ENCODE measurements at places on chromosomes 4 and X.
A peak's percentile ranks its signal among the peaks of the same experiment; 100 is the strongest.

DNA sequence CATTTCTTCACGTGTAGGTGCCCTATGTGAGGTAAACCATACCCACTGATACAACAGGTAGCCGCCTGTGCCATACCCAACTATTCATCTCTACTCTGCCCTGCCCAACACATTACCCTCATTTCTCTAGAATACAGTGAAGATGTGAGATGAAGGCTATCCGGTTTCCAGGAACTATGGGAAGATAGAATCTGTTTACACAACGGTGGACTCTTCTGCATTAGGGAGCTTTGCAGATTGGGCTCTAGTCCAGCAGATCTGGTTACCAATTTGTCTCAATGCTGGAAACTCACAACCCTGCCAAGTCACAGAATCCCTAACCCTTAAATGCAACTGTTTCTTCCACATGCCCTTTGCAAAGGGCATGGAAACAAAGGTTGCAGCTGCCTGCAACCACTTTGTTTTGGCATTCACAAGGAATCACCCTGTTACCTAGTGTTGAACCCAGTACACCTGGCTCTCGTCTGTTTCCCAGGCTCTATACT is 6.4 kb upstream of the SLAIN2 start:
- DNase-seq, result no peak

- DNase-seq, result no peak
Observed at GRCh38 chr4:85681221-85681657, 206.3 kb downstream of the ARHGAP24 start.

GRCh38 chr4:162403419-162403818 is 239.6 kb upstream of the FSTL5 start:
- no peak for DNase-seq

DNA sequence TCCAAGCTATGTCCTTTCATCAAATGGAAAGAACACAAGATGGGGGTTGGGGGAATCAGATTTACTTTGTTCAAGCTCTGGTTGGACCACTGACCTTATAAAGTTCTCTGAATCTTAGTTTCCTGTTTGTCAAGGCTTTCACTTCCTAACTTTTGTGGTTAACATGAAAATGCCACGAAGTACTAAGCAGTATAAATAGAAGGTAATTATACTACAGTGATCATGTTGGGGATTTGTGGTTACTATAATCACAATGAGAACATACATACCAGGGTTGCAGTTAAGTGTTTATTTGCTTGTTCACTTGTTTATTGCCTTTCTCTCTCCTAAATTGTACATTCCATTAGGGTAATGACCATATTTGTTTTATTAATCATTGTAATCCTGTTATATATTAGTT is 53.2 kb downstream of the SPRY1 start:
- no peak for DNase-seq

DNA sequence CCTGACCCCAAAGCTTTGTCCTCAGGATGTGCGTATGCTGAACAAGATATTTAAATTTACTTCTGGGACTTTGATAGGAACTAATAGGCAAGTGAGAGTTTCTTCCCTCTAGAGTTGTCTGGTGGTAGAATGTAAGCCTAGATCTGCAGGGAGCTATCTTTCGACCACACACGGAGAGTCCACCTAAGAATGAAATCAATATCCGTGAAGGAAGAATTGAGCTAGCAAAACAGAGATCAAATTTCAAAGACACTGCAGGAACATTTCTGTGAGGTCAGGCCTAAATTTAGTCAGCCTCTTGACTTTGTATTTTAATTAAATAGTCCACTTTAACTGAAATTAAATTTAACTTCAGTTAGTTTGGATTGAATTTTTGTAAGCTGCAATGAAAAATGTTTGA is 871.3 kb downstream of the RAB28 start:
- DNase-seq, result no peak

DNA sequence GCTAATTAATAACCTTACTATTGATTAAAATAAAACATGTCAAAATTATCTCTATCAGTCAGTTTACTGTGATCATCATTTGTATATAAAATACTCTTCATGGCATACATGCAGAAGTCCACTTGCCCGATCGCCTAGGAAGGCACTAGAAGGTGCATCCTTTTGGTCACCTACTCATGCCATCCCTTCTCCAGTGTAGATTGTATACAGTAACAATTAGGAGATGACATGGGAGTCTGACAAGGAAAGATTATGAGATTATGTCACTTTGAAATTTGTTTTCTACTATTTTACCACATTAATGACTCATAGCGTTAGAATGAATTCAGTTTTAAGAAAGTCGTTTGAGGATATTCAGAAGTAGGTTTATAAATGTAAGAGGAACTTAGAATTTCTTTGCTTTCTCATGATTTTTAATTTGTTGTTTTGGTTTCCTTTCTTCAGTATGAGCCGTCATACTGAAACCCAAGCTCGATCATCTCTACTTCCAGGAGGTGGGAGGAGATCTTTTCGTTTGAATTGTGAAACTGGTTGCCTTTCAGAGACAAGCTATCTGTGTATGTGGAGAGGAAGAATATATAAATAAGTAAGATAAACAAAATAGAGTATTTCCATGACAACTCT is 51.1 kb upstream of the UNC5C start:
- DNase-seq, result no peak

GRCh38 chrX:24993879-24994278 is 21.9 kb downstream of the ARX start:
- no peak for DNase-seq

DNA sequence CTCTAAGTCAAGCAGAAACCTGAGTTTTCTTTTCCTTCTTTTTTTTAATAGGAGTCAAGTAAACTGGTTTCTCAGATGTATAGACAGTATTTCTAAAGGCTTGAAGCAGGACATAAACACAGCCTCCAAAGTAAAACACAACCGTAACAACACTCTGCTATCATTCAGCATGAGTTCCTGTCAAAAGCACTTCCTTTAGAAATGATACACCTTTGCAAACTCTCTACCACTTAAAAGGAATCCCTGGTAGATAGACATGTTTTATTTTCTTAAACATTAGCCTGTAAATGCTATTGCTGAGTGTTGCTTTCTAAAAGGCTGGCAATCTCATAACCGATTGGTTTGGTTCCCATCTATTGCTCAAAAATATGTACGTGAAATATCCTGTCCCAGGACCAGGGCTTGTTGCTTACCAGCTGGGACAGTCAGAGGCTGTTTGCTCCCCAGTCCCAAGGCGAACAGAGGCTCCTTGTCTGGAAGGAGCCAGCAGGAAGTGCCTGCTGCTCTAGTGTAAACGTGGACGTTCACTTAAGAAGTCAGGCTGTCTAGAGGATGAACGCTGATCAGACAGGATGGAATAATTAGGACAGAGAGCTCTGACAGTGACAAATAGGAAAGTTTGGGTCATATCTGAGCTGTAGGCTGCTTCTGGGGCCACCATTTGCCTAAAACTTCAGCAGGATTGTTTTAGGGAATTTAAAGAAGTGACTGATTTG is 173.9 kb upstream of the KLF3 start:
- DNase-seq, result peak; percentile 29

DNA sequence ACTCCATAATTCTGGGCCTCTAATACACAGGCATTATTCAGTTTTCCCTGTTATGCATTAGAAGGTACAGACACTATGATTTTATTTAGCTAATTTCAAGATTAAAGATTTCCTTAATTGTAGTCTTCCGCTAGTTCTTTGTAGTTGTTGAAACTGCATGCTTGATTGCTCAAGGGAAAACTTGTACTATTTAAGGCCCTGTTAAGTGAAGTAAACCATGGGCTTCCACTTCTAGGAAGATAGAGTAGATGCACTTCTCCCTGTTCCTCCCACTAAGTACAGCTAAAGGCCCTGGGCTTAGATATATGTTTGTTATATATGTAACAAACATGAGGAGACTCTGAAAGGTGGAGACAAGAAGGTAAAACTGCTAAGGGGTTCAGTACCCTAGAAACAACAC is 215.8 kb upstream of the LEF1 start:
- DNase-seq, result no peak

DNA sequence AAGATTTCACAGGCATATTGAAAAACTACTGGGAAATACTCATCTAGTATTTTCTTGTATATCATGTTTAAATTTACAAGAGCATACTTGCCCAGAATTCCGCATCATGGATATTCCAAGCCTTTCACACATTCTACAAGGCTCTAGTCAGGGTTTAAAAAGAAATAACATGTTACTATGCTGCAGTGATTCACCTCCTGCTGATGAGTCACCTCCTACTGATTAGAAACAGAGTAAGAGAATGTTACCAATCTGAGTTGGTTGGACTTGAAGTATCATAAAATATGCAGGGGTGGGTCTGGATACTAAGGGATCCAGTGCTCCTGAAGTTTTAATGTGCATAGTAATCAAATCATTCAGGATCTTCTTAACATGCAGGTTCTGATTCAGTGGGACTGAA is 192.0 kb upstream of the ANK2 start:
- no peak for DNase-seq

- DNase-seq, result no peak
Observed at GRCh38 chr4:182859730-182860129, 57.5 kb downstream of the DCTD start.

DNA sequence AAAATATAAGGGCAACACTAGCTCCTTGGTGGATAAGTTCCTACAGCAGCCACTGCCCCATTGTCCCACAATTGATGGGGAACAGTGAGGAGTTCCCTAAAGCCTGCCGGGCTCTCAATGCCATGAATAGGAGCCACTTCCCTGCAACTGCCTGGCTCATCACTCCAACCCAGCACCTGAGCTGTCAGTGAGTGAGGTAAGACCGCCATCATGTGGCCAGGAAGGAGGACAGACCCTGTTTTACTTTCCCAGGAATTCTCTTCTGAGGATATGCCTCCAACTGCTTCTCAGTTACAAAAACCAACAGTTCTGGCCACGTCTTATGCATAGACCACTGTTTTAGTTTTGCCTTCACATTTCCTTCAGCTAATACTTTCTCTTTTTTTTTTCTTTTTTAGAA is 45.5 kb downstream of the SRPX start:
- DNase-seq, result no peak

DNA sequence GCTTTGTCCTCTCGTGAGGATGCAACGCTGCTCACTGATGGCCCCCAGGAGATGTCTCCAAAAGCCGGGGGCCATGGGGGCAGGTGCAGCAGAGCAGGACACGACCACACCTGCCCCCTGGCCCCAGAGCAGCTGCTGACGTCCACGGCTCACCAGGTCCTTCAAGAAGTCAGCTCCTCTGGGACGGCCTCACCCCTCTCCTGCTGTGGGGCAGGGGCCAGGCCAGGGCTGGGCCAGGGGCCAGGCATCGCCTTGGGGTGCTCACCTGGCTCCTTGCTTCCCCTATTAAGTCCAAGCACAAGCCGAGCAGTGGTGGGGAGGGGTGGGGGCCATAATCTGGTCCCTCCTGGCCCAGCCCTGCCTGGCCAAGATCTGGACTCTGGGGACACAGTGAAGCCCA is 28.6 kb upstream of the MXD4 start:
- no peak for DNase-seq

DNA sequence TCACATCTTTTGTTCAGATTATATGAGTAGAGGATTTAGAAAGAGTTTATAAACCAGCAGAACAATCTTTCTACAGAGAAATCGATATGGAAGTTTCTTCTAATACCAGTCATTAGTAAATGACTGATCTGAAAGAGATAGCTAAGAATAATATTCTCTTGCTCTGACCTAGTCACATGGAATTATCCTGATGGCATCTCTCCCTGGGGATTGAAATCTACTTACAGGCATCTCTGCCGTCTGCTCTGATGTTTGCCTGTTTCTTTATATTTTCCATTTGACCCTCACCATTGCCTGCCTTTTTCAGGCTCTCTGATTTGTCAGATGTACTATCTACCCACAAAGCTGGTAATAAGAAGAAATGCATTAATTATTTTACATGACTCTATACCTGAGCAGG is 1157.3 kb downstream of the PCDH7 start:
- no peak for DNase-seq

DNA sequence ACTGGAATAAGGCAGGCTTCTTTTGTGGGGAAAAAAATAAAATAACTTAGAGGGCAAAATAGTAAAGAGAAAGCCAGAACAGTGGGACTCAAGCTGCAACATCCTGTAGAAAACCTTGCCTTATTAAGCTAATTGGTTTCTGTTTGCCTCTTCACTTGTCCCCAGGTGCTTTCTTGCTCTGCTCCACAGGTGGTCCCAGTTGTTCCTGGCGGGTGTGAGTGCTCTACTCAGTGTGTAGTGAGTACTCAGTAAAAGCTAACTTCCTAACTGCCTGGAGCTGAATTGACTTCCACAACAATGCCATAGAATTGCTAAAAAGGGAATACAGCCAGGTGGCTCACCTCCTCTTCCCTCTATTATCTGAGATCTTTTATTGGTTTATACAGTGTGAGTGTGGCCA is 930.2 kb downstream of the C4orf33 start:
- no peak for DNase-seq

GRCh38 chr4:102529977-102530376 is 28.8 kb downstream of the NFKB1 start:
- DNase-seq, result no peak

- DNase-seq, result no peak
Observed at GRCh38 chrX:136021160-136021559, 35.9 kb downstream of the SLC9A6 start.

DNA sequence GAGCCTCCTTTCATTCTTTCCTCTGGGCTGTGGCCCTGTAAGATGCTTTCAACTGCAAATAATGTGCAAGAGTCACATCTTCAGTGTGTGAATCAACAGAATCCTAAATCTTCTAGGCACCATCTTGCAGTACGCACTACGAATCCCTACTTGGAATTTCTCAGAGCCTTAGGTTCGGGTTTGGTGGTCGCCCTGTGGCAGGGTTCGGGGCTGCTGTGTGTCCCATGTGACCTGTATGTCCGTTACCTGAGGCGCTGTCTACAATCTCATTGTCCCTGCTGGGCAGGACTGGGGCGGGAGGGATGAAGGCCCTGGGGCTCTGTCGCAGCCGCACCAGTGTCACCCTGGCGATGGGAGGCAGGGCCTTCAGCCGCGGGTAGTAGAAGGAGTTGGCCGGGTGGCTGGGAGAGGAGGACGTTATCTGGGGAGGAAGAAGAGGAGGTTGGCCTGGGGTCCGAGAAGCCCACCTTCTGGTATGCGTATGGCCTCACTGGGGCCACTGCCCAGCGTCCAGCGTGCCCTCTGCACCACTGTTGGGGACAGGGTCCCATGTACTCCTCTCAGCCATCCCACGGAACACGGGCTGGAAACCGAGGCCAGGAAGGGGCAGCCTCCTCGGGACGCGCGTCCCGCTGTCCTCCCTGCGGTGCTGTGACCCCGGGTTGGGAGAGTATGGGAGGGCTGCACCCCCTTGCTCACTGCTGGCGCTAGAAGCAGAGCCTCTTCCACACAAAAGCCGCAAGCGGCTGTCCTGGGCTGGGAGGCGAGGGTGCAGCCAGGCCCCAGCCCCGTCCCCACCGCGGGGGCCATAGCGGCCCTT is 2.0 kb downstream of the SPON2 start:
- DNase-seq, result no peak

DNA sequence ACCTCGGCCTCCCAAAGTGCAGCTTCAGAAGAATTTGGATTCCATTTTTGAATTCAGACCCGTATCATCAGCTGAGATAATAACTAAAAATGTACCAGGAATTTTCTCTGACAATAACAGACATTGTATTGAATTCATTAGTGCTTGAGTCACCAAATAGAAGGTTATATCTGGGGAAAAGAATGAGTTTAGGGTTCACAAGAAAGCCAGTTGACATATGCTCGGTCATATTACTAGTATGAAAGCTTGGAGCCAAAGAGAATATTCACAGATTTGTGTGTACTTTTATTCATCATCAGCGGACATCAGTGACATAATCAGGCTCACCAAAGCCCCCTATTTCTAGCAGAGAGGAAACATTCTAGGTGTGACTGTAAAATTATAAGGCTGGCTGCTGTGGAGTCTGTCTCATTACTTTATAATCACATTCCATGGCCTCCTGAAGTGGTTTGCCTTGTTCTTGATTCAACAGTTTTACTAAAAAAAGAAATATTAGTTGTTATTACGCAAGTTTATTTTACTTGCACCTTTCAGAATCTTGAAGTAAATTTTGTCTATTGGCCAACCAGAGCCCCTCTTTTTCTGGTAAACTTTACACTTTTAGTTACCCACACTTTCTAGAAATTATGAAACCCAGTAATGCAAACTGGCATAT is 14.6 kb upstream of the DCTD start:
- DNase-seq, result no peak

Data from left lung (tissue), 14 donors.